Hematopoietic multipotent progenitor cell treated with erythropoietin and hydrocortisone succinate and interleukin-3 and kit ligand, for 6 days (in vitro differentiated cells): ENCODE measurements at places on chromosomes 1 and 21.

GRCh38 chr1:189212606-189213005 lies 1265.1 kb downstream of the BRINP3 start:
- no peak for DNase-seq

- DNase-seq: peak; percentile 71
Measured at GRCh38 chr1:241834733-241835377, 13.1 kb upstream of the EXO1 start.

- no peak for DNase-seq
Measured at GRCh38 chr1:20848162-20848561, 61.1 kb upstream of the HP1BP3 start.

- no peak for DNase-seq
Measured at GRCh38 chr1:10635992-10636391, 160.5 kb downstream of the CASZ1 start.

DNA sequence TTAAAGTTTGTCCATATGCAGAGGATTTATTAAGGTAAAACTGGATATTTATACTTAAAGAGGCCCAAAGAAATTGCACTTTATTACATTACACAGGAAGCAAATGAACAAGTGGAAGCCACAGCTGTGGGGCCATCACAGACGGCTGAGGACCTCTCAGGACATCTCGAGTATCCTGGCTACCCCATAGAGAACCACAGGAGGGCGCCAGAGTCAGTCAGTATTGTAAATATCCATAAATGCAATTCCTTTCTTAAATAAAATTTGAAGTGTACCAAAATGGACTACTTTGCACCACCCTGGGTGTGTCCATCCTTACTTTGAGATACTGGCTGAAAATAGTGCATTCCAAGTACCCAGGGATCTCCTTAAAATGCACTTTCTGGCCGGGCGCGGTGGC lies 257.2 kb downstream of the MRPL39 start:
- DNase-seq: peak; percentile 53

DNA sequence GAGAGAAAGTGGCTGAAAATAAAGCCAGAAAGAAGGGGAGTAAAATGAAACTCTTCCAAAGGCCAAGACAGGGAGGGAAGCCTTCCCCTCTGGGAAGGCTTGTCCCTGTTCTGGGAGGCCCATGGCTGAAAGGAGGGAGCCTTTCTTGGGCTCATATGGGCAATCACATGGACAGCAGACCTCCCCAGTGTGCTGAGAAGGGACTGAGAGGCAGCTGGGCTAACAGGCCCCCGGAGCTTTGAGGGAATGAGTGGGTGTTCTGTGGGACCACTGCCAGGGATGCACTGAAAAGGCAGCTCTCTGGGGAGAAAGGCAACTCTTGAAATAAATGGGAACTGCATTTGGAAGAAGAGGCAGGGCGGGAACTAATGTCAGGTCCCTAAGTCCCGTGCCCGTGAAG lies 39.1 kb downstream of the KANK4 start:
- no peak for DNase-seq

GRCh38 chr1:183550915-183551314 lies 39.3 kb downstream of the NCF2 start:
- DNase-seq: no peak

DNA sequence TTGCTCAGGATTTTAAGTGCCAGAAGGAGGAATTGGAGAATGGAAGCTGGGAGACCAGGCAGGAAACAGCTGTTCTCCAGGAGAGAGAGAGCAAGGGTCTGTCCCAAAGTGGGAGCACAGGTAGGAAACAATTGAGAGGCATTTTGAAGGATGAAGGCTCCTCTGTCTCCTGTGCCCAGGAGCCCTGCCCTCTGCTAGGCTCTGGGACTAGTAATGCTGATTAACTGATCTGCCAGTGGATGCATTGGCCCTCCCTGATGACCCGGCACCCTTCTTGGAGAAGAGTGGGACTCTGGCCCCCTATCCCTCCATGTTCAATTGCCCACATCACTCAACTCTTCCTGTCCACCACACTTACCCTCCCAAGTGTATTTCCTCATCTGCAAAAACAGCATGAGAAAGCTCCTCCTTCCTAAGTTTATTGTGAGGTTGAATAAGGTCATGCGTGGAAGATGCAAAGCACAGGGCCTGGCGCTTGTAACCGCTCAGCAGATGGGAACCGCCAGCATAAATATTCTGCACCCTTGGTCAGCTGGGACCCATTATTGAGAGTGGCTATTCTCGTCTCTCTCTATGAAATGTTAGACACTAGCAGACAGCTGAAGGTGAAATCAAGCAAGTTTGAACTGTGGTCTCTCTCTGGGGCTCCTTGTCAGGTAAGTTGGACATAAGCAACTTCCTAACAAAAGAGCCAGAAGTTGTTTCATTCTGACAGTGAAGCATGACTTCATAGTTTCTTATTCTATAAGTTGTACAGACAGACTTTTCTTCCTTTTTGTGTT lies 63.0 kb upstream of the ANGPTL1 start:
- peak; percentile 30 for DNase-seq
